NCI-H1105 treated with DMSO at 0.1 percent for 48 hours (cell line): ENCODE measurements at places on chromosomes 7 and 10.

GRCh38 chr10:72259491-72260238 is 14.1 kb upstream of the DDIT4 start:
- no peak for DNase-seq

GRCh38 chr7:124796771-124797170 is 31.2 kb upstream of the GPR37 start:
- DNase-seq = no peak

- no peak for DNase-seq
These were observed 316.0 kb upstream of the SEMA3C start for GRCh38 chr7:81234896-81235295.

DNA sequence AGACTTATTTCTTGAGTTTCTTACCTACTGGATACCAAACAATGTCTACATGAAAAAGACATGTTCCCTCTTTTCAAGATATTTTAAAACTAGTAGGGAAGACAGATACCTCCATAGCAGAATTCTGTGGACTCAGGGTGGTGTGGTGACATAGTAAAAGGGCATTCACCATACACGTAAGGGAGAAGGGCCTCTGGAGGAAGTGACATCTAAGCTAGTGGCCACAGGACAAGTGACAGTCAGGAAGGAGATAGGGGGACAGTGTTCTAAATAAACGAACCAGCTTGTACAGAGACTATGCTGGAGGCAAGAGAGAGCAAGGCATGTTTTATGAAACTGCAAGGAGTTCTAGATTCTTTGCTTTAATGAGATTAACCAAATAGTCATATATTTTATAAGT is 321.7 kb upstream of the LRGUK start:
- no peak for DNase-seq

- DNase-seq = no peak
These were observed 540.0 kb downstream of the TCERG1L start for GRCh38 chr10:130771491-130771946.
